ENCODE measurements at places on chromosomes 4 and X.

DNA sequence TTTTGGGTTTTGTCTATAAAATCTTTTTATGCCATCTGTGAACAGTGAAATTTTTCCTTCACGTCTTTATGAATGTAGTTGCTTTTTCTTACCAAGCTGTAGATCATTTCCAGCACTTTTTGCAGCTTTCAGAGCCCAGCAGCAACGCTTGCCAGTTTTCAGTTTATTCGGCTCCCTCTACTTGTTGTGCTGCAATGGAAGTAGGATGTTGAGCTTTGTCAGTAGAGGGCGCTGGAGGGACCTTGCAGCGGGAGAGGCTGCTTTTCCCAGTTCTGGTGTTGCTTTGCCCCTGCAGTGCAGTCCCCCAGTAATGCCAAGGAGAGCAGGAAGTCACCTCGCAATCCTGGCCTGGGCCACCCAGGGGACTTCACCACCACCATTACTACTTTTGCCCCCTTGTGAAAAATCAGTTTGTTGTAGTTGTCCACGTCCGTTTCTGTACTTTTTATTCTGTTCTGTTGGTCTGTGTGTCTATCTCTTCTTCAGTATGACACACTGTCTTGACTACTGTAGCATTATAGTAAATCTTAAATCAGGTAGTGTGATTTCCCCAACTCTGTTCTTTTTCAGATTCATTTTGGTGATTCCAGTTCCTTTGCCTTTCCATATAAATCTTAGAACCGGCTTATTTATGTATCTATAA lies 21.8 kb downstream of the CMC4 start:
- DNase-seq: no peak

- DNase-seq: peak; percentile 1
These were observed 22.4 kb upstream of the CLTRN start for GRCh38 chrX:15686818-15687685.

DNA sequence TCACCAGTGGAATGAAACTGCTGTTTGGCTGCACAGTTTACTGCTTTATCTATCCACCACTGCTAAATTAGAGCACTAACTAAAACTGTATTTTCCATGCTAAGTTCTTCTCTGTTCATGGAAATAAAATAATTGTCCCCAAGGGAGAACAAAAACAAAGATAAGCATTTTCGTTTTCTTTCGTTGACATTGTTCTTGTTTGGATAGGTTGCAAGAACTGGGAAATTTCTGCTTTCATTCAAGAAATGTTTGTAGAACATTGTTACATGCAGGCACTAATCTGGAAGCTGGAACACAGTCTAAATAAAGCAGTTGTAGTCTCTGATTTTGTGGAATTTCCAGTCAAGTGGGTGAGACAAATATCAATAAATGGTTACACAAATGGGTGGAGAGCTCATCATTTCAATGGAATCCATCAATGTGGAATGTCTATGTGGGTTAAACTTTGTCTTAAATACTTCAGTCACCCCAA lies 5.8 kb upstream of the CXCL8 start:
- no peak for DNase-seq

- DNase-seq: no peak
These were observed 359.7 kb downstream of the ADAM29 start for GRCh38 chr4:175277816-175278215.

DNA sequence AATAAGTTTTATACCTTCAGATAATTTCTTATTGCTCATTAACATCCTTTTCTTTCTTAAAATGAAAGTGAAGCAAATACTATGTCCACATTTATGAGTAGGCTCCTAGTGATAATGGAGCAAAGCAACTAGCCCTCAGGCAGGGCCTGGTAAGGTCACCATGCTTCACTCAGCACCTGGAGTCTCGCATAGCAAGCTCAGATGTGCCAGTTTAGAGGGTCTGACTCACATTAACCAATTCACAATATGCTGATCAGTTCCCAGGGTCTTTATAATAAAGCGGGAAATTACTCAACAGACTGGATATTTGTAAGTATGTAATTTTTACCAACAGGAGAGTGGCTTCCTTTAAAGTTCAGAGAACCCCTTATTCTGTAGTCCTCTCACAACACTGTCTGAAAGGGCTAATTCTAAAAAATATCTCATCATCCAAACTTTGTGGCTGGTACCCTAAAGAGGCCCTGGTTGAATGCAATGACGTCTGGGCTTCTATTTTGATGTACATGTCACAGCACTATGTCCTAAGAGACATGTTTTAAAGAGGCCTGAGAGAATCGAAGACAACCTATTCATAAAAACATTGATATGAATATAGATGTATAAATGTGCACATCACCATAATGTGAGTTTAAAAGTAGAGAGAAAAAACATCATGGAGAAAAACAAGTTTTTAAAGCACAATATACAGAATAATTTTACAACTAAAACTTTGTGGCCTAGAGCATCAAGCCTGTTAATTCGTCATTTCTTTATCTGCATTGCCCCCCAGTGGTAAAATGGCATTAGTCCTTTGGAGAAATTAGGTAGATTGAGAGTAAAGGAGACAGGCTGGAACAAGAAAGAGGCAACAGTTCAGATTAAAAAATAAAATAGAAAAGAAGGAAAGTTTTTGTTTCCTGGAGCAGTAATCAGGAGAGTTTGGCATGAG lies 44.3 kb downstream of the IL21 start:
- peak; percentile 15 for DNase-seq

- no peak for DNase-seq
These were observed 67.2 kb downstream of the SMARCAD1 start for GRCh38 chr4:94274912-94275311.

- no peak for DNase-seq
These were observed 74.4 kb downstream of the AFF1 start for GRCh38 chr4:87009095-87009648.

GRCh38 chr4:165404080-165404479 lies 25.3 kb downstream of the CPE start:
- DNase-seq: no peak

- no peak for DNase-seq
These were observed 79.6 kb downstream of the SMIM20 start for GRCh38 chr4:25993395-25994185.

- DNase-seq: no peak
These were observed 31.6 kb downstream of the SYNPO2 start for GRCh38 chr4:118920247-118920646.

GRCh38 chr4:5760936-5761480 lies 50.0 kb downstream of the EVC start:
- DNase-seq: no peak

DNA sequence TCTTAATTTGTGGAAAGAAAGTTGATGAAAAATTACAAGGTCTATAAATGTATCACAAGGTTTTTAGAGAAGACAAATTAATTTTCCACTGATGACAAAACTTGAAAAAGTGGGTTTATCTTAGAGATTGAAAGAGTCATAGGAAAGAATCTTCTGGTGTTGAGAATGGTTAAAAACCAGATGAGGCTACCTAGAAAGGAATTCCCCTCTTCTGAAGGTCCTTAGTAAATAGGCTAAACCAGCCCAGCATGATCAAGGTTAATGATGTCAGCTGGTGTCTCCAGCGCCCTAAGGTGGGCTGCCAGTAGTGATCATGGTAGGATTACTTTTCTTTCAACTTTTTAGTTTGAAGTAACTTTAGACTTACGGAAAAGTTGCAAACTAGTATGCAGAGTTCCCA lies 71.8 kb upstream of the PGRMC2 start:
- no peak for DNase-seq

DNA sequence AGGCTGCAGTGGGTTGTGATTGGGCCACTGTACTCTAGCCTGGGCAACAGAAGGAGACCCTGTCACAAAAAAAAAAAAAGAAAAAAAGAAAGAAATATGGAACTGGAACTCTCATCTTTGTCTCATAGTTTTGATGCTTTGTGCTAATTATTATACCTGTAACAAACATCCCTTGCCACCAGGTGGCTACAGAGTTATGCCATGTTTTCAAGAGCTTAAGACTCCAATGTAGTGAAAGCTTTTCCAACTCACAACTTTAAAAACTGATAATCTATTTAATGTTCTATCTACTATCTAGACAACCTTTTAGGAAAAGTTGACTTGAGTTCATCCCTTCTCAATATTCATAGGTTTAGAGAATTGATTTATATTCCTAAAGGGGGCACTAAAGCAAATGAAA lies 42.4 kb downstream of the HTR2C start:
- no peak for DNase-seq

GRCh38 chr4:7857238-7857701 lies 82.4 kb downstream of the AFAP1 start:
- no peak for DNase-seq

DNA sequence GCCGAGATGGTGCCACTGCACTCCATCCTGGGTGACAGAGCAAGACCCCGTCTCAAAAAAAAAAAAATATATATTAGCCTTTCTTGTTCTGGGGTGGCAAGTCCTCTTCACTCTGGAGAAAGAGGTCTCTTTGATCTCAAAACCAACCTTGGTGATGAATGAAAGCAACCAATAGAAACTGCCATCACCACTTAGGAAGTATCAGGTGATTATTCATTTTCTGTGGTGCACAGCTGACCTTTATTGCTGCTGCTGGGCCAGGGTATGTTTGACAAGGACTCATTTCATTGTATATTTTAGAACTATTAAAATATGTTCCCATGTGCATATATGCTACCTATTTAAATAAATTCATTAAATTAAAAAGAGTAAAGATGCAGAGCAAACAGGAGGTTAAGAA lies 76.0 kb upstream of the KIT start:
- DNase-seq: peak; percentile 69

DNA sequence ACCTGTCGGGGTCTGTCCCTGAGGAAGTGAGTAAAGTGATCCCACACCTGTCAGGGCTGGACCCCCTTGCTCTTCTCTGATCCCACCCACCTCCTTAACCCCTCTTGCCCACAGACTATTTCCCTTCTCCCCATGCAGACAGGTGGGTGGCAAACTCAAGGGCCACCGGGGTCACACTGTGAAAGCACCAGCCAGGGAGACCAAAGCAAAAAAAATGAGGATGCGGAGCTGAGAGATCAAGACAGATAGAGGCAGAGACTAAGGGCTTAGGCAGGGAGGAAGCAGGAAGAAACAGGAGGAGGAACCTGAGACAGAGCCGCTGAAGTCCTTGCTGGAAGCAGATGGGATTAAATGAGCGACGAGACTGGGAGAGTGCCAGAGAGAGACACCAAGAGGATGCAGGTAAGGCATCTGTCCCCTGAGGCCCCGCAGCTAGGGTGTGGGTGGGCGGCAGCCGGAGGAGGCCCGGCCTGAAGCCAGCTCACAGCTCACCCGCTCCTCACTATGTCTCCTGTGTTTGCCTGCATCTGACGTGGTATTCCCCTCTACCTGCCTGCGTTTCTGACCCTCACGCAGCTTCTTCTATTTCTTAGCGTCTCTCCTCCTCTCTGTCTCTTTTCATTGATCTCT lies 7.2 kb downstream of the TIMM17B start:
- DNase-seq: no peak

GRCh38 chr4:152849350-152849749 lies 69.6 kb downstream of the ARFIP1 start:
- DNase-seq: no peak

- DNase-seq: no peak
These were observed 6.8 kb upstream of the ACSL4 start for GRCh38 chrX:109739625-109740432.

- DNase-seq: no peak
These were observed 1715.2 kb upstream of the ADGRL3 start for GRCh38 chr4:59484944-59485343.

DNA sequence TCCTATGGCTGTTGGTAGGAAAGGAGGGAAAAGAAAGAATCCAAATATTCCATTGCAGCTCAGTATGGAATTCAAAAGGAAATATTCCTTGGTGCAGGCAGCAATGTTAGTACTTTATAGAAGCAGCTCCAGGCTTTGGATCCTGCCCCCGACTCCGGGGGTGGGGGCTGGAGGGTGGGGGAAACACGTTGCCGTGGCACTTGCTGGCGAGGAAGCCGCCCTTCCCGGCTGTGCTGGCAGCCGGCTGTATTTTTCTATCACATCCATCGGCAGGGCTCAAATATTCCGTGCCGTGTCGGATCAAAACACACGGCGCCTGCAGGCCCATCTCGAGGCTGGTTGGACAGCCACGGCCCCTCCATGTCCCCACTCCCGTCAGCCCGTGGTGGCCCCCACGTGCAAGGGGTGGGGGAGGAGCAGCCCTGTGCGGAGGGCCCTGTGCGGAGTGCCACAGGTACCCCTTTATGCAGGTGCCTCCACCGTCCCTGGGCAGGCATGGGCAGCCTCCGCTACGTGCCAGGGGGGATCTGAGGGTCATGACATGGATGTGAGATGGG lies 5.8 kb downstream of the ADRA2C start:
- DNase-seq: no peak

GRCh38 chr4:62399242-62399641 lies 1199.1 kb downstream of the ADGRL3 start:
- DNase-seq: no peak
